ENCODE measurements at places on chromosomes 5 and 9.

GRCh38 chr9:37309136-37309535, 113.4 kb upstream of the GRHPR start:
- no peak for DNase-seq

GRCh38 chr9:20463823-20464222, 158.5 kb downstream of the MLLT3 start:
- DNase-seq: no peak

DNA sequence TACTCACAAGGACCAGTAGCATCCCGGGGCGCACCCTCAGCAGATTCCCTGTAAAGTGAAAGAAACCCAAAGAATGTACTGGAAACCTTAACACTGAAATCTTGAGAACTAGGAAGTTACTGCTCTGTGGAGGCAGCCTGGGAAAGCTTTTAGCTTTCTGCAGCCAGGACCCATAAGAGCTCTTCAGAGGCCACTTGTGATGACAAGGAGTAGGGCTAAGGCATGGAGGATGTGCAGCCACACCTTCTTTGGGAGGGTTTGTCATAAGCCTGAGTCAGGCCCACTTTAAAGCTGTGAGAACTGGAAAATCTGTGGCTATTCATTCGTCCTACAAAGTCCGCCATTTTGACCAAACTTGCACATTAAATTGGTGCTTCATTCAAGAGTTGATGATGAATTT, 291.1 kb upstream of the TLE4 start:
- no peak for DNase-seq

DNA sequence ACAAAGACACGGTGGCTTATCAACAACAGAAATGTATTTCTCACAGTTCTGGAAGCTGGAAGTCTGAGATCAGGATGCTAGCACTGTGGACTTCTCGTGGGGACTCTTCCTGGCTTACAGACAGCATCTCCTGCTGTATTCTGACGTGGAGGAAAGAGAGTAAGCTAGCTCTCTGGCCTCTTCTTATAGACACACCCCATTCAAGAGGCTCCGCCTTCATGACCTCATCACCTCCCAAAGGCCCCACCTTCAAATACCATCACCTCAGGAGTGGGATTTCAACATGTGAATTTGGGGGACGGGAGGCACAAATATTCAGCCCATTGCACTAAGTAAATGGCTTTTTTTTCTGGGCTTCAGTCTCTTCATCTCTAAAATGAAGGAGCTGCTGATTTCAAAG, 27.6 kb downstream of the KCNMB1 start:
- no peak for DNase-seq

DNA sequence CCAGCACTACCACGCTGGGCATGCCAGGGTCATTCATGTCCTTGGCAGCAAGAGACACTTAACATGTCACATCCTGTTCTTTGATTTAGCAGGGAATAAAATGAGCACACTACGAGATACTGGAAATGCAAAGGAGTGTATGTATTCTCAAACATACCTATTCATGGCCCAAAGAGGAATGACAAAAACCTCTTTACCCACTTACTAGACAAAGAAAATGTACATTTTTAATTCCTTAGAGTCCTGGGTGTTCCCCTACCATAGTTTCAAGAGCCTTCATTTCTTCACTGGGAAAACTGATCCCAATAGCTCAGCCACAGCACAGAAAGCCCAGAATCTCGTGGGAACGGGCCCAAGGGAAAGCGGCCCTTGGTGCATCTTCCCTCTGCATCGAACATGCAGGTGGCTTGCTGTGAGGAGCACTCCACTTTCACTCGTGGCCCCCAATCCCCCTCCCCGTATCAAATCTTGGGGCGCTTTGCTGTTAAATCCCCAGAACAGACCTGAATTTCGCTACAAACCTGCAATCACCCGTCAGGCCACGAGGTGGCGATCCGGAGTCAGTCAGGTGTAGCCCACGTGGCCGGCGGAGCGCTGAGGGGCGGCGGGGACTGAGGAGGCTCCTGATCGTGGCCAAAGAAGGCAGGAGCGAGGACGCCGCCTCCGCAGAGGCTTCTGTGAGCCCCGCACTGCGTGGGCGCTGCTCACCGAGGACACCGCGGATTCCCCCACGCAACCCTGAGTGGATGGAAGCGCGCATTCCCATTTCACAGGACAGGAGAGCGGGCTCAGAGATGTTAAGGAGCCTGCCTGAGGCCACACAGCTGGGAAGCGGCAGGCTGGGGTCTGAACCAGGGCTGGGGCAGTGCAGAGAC, 91.4 kb downstream of the LMX1B start:
- DNase-seq: peak; percentile 74

DNA sequence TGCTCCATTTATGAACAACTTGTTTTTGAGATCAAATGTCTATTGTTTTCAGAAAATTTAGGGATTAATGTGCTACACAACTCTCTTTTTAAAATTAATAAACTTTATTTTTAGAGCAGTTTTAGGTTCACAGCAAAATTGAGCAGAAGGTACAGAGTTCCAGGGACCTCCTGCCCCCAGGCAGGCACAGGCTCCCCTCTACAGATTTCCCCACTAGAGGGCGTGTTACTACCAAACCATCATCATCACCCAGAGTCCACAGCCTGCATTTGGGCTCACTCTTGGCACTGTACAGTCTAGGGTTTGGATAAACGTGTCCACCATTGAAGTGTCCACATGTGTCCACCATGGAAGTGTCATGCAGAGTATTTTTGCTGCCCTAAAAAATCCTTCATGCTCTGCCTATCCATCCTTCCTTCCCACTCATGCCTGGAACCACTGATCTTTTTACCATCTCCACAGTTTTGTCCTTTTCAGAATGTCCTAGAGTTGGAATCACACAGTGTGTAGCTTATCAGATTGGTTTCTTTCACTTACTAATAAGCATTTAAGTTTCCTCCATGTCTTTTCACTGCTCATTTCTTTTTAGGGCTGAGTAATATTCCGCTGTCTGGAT, 61.7 kb downstream of the MRPL36 start:
- DNase-seq: no peak

DNA sequence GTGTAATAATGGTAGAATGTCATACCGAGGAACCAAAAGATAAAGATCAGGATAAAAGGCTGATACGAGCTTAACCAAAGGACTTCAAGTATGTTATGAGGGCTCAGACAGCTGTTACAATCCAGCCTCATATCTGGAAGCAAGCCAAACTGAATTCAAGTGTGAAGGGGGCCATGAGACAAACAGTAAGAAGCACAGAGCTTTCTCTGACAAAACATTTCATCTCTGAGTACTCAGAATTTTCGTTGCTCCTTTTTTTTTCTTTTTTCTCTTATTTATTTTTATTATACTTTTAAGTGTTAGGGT, 52.9 kb upstream of the CD180 start:
- DNase-seq: no peak

GRCh38 chr9:130101915-130102314, 48.2 kb downstream of the GPR107 start:
- no peak for DNase-seq

DNA sequence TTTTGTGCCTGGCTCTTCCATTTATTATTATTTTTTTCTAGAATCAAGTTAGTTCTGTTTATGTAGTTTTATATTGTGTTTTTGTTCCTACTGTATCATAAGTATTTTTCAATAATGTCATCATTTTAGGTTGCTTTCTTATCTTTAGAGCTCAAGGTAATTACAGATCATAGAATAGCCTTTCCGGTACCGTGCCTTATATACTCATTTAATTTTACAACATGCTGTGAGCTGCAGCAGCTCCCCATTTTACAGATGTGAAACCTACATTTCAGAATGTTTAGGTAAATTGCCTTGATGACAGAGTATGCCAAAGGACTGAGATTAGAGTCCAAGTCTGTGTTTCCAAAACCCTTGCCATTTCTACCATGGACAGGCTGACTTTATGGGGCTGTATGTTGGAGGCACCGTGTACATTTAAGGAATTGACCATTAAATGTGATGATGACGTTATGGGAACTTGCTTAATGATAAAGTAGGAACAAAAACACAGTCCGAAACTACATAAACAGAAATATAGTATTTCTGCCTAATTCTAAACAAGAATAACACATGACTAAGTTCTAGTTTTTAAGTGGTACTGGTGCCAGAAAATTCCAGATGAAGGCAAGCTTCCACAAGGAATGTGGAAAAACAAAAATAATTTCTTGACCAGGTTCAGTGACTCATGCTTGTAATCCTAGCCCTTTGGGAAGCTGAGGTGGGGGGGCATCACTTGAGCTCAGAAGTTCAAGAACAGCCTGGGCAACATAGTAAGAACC, 97.7 kb downstream of the IQGAP2 start:
- no peak for DNase-seq

- DNase-seq: no peak
These were observed 1.6 kb upstream of the FOXE1 start for GRCh38 chr9:97851446-97851883.

GRCh38 chr5:131607903-131608540, 27.0 kb downstream of the RAPGEF6 start:
- DNase-seq: no peak

- no peak for DNase-seq
These were observed 812.0 kb downstream of the CDH18 start for GRCh38 chr5:19175776-19176570.

DNA sequence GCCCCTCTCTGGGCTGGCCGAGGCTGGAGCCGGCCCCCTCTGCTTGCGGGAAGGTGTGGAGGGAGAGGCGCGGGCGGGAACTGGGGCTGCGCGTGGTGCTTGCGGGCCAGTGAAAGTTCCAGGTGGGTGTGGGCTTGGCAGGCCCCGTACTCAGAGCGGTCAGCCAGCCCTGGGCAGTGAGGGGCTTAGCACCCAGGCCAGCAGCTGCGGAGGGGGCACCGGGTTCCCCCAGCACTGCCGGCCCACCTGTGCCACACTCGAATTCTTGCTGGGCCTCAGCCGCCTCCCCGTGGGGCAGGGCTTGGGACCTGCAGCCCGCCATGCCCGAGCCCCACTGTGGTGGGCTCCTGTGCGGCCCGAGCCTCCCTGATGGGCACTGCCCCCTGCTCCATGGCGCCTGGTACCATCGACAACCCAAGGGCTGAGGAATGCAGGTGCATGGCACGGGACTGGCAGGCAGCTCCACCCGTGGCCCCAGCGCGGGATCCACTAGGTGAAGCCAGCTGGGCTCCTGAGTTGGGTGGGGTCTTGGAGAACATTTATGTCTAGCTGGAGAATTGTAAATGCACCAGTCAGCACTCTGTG, 27.9 kb upstream of the CLINT1 start:
- no peak for DNase-seq

- DNase-seq: no peak
These were observed 456.8 kb downstream of the EBF1 start for GRCh38 chr5:158642879-158643278.
